Endothelial cell (in vitro differentiated cells): ENCODE measurements at places on chromosomes 4 and X. TPM values are rescaled to one million over a fixed set of nuclear protein-coding genes. Genes with fewer than 3 reads are reported as not detected.

DNA sequence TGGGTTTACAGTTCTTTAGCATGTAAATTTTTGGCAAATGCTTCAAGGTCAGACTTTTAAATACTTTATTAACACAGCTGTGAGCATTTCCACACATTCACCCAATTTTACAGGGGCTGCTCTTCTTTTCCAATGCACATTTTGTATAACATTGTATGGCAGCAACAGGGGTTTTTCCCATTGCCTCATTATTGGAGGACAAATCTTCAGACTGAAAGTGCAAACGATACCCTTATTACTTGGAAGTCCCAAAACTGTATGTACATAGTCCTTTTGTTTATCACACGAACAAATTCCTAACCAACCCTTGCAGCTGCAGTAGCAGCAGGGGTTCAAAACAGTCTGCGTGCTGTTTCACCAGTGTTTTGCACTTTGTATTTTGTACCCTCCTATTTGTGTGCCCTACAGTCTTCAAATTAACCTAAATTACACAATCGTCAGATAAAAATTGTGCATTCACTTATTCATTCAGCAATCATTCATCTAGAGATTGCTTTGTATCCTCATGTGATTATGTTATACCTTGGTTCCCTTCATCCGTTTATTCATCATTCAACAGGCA, 330.7 kb upstream of the RASGEF1B start:
- peaks cover 3% of the 10 kb centered on the region for H3K27me3 ChIP-seq
- DNase-seq, result no peak
- H3K36me3 ChIP-seq, result peaks cover 6% of the 10 kb centered on the region
- H3K4me1 ChIP-seq, result peaks cover 1% of the 10 kb centered on the region
- no peak overlapping the region for H3K4me3 ChIP-seq

- no peak overlapping the region for H3K4me3 ChIP-seq
- no peak for DNase-seq
- no peaks in the 10 kb centered on the region for H3K4me1 ChIP-seq
- no peaks in the 10 kb centered on the region for H3K36me3 ChIP-seq
- no peak overlapping the region for H3K27ac ChIP-seq
Observed at GRCh38 chrX:125681058-125681457, 361.4 kb downstream of the TEX13C start.

DNA sequence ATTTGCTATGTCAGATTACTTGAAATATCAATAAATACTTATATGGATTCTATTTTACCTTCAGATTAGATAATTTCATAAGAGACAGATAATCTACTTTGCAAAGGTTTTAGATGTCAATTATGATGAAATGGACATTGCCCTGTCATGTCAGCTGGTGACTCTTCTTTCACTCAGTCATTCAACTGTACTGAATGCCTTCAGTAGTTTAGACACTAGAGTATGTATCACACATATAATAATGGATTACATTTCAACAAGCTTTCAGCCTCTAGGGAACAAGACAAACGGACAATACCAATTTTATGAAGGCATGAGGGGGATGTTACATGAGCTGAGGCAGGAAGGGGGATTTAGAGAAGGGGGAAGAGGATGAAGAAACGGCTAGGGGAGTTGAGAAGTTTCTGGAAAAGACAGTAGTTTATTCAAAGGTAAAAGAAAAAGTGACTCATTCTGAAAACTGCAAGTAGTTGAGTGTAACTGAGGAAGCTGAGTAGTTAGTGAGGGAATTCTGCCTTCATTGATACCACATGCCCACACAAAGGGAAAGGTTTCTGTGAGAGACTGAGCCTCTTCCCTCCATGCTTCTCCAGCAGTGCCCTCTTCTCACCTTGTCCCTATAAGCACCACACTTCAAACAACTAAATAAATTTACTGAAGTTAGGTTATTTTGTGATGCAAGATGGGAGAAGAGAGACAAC, 25.7 kb downstream of the SLC9B2 start:
- H3K36me3 ChIP-seq, result no peaks in the 10 kb centered on the region
- no peak overlapping the region for H3K4me3 ChIP-seq
- H3K27ac ChIP-seq, result no peak overlapping the region
- H3K4me1 ChIP-seq, result no peaks in the 10 kb centered on the region
- no peaks in the 10 kb centered on the region for H3K27me3 ChIP-seq

DNA sequence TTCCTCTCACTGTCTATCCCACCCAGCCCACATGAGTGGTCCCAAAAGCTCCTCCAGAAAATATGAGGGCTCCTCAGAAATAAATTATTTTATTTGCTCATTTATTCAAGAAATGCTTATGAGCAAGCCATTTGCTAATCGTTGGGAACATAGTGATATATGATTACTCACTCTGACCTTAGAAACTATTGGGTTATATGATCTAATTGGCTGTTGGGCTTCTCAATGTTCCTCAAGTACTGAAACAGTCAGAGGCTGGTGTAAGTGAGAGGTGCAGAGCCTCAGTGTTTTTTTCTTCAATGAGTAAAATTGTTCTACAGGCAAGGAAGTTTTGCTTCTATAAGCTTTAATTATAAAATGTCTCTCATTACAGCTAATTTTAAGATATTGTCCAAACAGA, 893.8 kb upstream of the INTU start:
- H3K36me3 ChIP-seq, result no peaks in the 10 kb centered on the region
- no peak for DNase-seq
- no peaks in the 10 kb centered on the region for H3K27me3 ChIP-seq
- no peak overlapping the region for H3K4me3 ChIP-seq

Gene H2BW2
- total RNA-seq, result not detected

DNA sequence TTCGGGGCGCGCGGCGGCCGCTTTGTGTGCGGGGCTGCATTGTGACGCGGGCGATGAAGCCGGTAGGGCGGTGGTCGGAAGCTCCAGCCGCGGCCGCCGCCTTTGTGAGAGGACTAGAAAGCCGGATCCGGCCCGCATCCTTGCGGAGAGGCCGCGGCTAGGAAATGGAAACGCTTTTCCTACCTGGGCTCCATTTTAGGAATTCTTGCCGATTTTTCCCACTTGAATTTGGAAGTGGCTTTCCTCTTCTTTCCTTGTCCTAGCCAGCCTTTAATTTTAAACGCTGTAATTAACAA, 708 bp downstream of the TMSB4X start:
- H3K36me3 ChIP-seq, result peaks cover 17% of the 10 kb centered on the region
- peak overlapping the region; percentile 96 for H3K27ac ChIP-seq
- peak; percentile 20 for DNase-seq
- peaks cover 33% of the 10 kb centered on the region for H3K4me1 ChIP-seq

Gene NLGN4X
- total RNA-seq, result 51.3 TPM

Gene DDIT4L
- 3.4 TPM for total RNA-seq

DNA sequence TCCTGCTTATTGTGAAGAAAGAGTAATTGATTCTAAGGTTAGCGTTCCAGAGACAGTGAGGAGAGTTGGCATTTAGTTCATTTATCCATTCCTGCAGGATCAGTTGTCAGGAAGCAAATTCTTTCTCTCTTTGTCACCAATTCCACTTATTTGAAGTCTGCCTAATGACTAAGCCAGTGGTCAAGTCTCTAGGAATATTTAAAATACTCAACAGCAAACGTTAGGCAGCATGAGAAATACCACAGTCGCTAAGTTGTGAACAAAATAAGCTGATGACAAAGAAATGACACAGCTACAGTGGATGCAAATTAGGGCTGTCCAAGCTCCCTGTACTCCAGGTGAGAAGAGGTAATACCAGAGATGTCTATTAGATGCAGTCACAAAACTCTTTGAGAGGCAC, 6.6 kb upstream of the MAGEB17 start:
- H3K36me3 ChIP-seq, result no peaks in the 10 kb centered on the region
- DNase-seq, result no peak
- H3K27me3 ChIP-seq, result no peaks in the 10 kb centered on the region
- H3K4me3 ChIP-seq, result no peak overlapping the region
- no peak overlapping the region for H3K27ac ChIP-seq
- peaks cover 3% of the 10 kb centered on the region for H3K4me1 ChIP-seq
